ENCODE measurements at places on chromosomes 3 and 15. TPM values are rescaled to one million over a fixed set of nuclear protein-coding genes. Genes with fewer than 3 reads are reported as not detected.

GRCh38 chr3:161393803-161394202, 22.5 kb upstream of the SPTSSB start:
- no peak for DNase-seq
- no peaks in the 10 kb centered on the region for H3K36me3 ChIP-seq
- H3K27me3 ChIP-seq = peaks cover 10% of the 10 kb centered on the region
- no peaks in the 10 kb centered on the region for H3K4me1 ChIP-seq
- H3K4me3 ChIP-seq = no peak overlapping the region

DNA sequence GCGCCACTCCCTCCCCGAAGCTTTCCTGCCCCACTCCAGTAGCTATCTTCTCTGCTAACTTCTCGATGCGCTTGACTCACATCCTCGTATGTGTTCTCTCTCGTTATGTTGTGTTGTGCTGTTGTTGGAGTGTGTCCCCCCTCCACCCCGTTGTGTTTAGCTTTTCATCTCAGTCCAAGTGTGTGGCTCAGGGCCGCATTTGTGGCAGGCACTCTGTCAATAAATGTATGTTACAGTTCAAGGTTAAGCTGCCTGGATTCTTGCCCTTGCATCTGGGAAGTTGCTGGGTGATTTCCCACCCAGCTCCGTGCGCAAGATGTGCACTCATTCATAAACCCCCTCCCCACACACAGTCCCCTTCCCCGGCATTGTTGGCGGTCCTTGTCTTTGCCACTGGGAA, 71.9 kb downstream of the PGPEP1L start:
- H3K27me3 ChIP-seq = no peaks in the 10 kb centered on the region
- no peak overlapping the region for H3K4me3 ChIP-seq
- H3K4me1 ChIP-seq = no peaks in the 10 kb centered on the region
- H3K27ac ChIP-seq = no peak overlapping the region
- DNase-seq = no peak

DNA sequence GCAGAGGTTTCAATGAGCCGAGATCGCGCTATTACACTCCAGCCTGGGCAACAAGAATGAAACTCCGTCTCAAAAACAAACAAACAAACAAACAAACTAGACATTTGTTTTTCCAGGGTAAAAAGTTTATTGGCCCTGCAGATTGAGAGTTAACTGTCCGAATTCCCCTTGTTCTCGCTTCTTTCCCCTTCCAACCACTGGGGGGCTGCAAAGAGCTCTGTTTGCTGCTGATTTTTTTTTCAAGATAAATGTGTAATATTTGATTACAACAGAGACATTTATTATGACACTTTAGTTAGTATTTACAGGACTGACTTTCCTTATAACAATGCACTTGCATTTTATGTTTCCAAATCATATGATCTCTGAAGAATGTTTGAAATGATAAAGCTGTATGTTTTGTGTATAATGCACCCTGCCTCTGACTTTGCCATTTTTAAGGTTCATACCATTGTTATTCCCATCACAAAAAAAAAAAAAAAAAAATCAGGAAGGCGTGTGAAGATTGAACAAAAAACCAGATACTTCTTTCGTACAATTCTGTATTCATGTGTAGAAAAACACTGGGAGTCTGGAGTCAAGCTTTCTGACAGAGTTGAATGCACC, 2.8 kb downstream of the CLSTN2 start:
- H3K4me3 ChIP-seq = no peak overlapping the region
- H3K4me1 ChIP-seq = no peaks in the 10 kb centered on the region
- no peak overlapping the region for H3K27ac ChIP-seq

- DNase-seq = no peak
- no peak overlapping the region for H3K27ac ChIP-seq
- H3K27me3 ChIP-seq = no peaks in the 10 kb centered on the region
- no peaks in the 10 kb centered on the region for H3K4me1 ChIP-seq
Measured at GRCh38 chr15:101136381-101137268, 115.2 kb downstream of the CHSY1 start.

DNA sequence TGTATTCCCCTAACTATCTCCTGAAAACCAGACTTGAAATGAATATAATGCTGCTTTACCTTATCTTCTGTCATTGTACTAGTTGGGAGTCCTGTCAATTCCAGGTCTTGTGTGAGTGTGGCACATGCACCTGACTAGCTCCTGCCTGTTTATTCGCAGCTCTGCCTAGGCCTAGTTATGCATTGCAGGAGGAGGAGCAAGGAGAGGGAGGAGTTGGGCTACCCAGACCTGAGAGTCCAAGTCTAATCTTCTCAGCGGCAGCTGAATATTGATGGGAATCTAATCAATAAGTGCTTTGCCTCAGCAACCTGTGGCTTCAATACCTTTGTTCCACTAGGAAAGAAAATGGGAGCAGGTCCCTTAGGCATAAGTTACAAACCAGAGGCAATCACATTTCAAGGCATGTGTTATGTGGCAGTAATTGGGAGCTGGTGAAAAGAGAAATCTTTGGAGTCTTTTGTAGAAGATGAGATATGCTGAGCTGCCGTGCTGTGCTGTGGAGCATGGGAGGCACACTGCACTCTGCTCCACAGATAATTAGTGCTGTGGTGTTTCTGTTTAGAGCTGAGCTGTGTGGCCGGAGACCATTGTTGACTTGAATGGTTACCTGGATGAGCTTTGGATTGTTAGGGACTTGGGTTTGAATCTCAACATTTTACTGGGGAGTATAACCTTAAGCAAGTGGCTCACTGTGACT, at the start of gene SLC2A2:
Gene SLC2A2 (minus strand): TSS at position 124 of the 697 bp plus-strand sequence. CDS start 50 bp downstream, at position 74.
- no peak within 1 kb of the TSS for H3K27ac ChIP-seq
- H3K4me3 ChIP-seq = no peak within 1 kb of the TSS
- no peaks in the 10 kb centered on the region for H3K36me3 ChIP-seq
- DNase-seq = no peak

- no peaks in the 10 kb centered on the region for H3K4me1 ChIP-seq
- no peaks in the 10 kb centered on the region for H3K36me3 ChIP-seq
- no peak overlapping the region for H3K4me3 ChIP-seq
- no peak overlapping the region for H3K27ac ChIP-seq
- DNase-seq = no peak
- H3K27me3 ChIP-seq = no peaks in the 10 kb centered on the region
Measured at GRCh38 chr3:70000028-70000410, 486 bp downstream of the SAMMSON start.

DNA sequence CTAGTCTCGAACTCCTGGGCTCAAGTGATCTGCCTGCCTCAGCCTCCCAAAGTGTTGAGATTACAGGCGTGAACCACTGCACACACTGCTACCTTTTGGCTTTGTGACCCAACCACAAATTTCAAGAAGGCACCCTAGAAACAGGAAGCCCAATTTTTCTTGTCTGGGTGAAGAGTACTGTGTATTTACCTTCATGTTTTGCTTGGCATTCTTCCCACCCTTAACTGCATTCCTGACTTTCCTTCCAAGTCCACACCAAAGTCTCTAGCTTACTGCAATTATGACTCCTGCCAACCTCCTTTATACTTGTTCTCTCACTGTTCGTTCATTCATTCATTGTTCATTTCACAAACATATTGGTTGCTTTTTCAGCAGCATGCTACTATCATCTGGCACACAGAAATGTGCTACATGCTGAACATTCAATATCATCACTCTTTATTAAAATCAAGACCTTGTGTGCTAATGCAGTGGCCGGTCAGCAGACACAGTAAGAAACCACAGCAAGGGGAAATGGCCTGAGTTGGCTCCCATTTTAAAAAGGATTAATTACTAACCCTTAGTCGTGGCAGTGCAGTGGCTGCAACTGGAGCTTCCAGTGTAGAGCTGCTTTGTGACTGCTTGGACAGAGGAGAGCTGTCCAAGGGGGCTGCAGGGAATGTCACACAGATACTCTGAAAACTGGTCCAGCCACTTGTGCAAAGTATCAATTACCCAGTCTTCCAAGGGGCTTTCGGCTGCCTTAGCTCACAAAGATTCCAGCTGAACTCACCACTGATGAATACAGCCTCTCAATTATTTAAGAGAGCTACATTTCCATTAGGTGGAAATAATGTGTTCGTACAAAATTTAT, 94.0 kb downstream of the ETFA start:
- DNase-seq = peak; percentile 24
- H3K27me3 ChIP-seq = no peaks in the 10 kb centered on the region
- H3K4me3 ChIP-seq = no peak overlapping the region
- H3K4me1 ChIP-seq = peaks cover 12% of the 10 kb centered on the region
- no peak overlapping the region for H3K27ac ChIP-seq
- H3K36me3 ChIP-seq = peaks cover 16% of the 10 kb centered on the region

Gene APPL1
- 38.2 TPM for total RNA-seq

Gene SH3GL3
- not detected for total RNA-seq

Gene MEGF11
- total RNA-seq = not detected

DNA sequence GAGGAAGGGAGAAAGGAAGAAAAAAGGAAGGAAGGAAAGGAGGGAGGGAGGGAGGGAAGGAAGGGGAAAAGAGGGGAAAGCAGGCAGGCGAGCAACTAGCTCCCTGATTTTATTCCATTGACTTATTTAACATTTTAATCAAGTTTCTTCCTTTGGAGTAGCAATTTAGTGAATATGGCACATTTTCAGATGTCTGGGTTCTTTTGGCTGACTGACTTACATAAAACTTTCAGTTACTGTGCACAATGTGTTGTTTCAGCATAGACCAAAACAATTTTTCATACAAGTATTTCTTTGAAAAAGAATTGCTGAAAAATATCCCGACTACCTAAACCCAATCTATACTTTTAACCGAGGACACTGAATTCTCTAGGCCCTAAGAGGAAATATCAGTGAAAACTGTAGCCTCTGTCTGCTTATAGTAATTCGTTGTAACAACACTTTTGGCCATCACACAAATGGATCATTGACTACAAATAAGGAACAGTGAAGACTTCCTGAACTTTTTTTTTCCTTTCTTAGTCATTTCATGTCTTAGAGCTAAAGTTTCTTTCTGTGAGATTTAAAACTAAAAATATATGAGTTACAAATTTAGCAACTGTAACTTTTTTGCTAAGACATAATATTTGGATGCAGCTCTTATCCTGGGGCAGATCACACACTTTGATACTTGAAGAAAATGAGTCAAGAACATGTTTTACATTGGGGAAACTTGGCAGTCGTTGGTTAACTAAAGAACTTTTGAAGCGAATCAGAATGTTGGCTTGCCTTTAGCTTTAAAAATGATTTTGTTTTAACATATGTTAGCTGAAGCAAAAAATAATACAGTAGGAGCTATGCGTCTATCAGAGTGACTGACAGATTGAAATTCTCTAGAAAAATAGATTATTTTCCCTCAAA, 79.6 kb downstream of the SOX2 start:
- DNase-seq = no peak
- no peak overlapping the region for H3K4me3 ChIP-seq
- no peaks in the 10 kb centered on the region for H3K36me3 ChIP-seq
- H3K4me1 ChIP-seq = no peaks in the 10 kb centered on the region

DNA sequence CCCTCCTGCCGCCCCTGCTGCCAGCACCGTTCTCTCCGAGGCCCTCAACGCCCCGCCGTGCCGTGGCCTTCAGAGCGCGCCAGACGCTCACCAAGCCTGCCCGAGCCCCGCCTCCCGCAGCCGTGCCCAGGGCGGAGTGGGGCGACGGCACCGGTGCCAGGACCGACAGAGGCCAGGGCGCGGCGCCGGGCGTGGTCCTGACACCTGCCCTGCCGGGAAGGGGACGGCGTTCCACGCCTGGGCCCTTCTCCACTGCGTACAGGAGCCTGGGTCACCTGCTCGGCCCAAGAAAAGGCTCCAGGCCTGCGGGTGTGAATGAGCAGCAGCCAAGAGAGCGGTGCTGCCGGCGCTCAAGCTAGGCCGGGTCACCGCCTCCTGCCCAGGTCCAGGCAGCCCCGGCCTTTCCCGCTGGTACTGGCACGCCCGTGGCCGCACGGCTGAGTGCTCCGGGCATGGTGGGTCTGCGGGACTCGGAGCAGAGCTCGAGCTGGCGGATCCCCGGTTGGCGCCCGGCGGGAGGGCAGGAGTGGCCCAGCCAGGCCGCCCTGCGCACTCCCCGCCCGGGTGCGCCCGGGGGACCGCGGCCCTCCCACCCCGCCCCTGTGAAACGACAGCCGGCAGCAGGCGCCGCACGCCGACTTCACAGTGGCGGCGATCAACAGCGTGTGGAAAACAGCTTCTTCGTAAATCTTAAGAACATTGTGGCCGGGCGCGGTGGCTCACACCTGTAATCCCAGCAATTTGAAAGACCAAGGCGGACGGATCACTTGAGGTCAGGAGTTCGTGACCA, 4.2 kb downstream of the OCA2 start:
- H3K36me3 ChIP-seq = no peaks in the 10 kb centered on the region
- peak overlapping the region; percentile 59 for H3K4me3 ChIP-seq
- peak; percentile 20 for DNase-seq
- H3K27me3 ChIP-seq = peaks cover 38% of the 10 kb centered on the region

DNA sequence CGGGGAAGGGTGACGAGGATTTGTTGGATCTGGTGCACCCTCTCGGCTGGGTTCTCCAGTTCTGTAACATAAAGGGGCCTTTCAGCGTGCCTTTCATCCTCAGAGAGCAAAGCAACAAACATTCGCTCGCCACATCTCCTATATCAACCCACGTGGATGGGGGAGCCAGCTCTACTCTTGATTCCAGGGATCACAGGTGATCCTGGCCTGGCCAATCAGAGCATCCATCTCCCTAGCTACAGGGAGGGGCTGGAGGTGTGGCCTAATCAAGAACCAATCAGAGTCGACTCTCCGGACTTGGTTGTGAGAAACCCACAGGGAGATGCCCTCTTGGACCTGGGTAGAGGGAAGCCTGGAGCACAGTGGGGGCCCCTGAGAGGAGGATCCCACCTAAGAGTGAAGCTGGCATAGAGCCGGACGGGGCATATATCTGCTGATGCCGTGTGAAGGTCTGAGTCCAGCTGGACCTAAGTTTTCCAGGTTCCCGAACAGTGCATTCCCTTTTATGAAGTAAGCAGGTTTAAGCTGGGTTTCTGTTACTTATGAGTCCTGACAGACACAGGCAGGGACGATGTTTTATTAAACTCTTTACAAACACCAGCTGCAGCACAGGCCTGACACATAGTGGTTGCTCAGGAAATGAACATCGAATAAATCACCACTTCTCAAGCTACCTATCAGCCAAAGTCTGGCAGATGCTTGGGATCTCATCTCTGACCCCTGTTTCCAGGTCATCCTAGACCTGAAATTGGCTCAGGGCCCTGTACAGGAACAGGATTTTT, 50.7 kb upstream of the RAD18 start:
- peak; percentile 35 for DNase-seq
- 0 out of 2 replicates have a peak, but pooled peaks cover 6% of the 10 kb centered on the region for H3K27me3 ChIP-seq

- H3K27me3 ChIP-seq = no peaks in the 10 kb centered on the region
- DNase-seq = no peak
- peaks cover 11% of the 10 kb centered on the region for H3K4me1 ChIP-seq
- H3K4me3 ChIP-seq = no peak overlapping the region
- H3K36me3 ChIP-seq = 0 out of 2 replicates have a peak, but pooled peaks cover 4% of the 10 kb centered on the region
- no peak overlapping the region for H3K27ac ChIP-seq
Measured at GRCh38 chr15:51577636-51578304, 44.8 kb downstream of the DMXL2 start.

Measured in GM23248 (cell line).